ENCODE measurements at places on chromosomes 6 and 20. TPM values are rescaled to one million over a fixed set of nuclear protein-coding genes. Genes with fewer than 3 reads are reported as not detected.

The ZC2HC1B gene
- not detected for total RNA-seq

The C6orf15 gene
- total RNA-seq, result 20.7 TPM

The VWA7 gene
- total RNA-seq, result 3.3 TPM

DNA sequence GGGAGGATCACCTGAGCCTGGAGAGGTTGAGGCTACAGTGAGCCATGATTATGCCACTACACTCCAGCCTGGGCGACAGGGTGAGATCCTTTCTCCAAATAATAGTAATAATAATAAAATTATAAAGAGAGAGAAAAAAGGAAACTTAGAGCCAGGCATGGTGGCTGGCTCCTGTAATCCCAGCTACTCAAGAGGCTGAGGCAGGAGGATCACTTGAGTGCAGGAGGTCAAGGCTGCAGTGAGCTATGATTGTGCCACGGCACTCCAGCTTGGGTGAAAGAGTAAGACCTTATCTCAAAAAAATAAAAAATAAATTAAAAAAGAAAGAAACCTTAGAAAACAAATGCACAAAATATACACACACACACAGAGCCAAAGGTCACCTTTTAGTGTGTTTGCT, 5.2 kb upstream of the SAMHD1 start:
- DNase-seq, result no peak

DNA sequence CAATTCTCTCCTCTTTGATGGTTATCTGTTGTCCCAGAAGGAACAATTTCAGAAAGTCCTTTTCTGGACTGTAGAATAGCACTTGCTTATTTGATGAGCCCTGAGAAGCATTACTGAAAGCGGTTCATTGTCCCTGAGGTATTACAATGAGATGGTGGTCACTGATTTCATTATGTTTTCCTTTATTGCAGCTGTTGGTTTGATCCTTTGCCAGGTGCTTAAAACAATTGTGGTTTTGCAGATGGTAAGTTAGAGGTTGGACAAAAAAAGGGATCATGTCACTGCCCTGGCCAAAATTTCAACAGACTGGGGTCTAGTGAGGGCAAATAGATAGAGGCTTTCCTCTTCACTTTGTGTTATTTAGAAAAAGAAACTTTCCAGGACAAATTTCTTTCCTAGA, 61.9 kb downstream of the ESR1 start:
- no peak for DNase-seq

DNA sequence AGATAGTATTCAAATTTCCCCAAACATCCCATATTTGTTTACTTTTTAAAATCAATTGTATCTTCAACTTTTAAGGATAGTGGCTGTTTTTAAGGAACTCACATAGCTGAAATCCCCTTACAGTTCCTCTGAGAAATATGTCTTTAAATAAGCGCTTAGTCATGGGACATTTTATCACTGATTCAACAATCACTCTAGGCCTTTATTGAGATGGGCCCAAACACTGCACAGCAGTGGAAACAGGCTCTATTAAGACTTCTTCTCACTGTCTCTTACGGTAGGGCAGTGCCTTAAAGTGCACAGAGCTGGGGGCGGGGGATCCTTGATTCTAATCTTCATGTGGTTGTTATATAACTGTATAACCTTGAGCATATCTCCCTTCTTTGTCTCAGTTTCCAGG, 59.8 kb upstream of the RREB1 start:
- no peak for DNase-seq

- DNase-seq, result no peak
Observed at GRCh38 chr6:52304983-52305390, 20.4 kb upstream of the MCM3 start.

DNA sequence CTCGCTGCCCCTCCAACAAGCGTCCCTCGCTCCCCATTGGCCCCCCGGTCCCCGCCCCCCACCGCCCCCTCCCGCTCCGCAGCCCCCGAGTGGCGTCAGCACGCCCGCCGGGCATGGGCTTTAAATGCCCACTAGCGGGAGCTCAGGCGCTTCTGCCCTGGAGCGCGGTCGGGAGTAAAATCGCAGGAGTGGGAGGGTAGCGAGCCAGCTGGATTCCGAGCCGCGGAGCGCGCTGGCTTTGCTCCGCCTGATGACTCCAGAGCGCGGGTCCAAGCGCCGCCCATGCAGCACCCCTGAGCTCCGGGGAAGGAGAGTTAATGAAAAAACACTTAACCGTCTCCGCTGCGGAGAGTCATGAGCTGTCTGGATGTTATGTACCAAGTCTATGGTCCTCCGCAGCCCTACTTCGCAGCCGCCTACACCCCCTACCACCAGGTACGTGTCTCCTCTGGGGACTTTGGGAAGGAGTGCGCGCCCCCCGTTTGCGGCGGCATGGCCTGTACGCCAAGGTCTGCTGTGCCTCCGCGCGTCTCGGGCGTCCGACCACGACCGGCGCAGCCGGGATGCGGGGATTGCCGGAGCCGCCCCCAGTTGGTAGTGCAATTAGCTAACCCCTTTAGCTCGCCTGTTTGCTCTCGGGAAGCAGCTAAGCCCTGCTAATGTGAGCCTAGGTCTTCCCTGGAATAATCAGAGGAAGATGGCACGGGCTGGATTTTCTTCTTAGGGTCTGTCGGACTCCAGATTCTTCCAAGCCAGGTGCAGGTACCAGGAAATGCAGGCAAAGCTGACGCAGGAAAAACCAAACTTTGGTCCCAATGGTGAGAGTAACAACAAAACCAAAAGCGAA, at the start of gene VGLL2:
Gene VGLL2, plus strand, starts transcription at position 149 of the 847 bp plus-strand sequence. Its CDS starts 206 bp downstream, at position 355.
- no peak for DNase-seq

DNA sequence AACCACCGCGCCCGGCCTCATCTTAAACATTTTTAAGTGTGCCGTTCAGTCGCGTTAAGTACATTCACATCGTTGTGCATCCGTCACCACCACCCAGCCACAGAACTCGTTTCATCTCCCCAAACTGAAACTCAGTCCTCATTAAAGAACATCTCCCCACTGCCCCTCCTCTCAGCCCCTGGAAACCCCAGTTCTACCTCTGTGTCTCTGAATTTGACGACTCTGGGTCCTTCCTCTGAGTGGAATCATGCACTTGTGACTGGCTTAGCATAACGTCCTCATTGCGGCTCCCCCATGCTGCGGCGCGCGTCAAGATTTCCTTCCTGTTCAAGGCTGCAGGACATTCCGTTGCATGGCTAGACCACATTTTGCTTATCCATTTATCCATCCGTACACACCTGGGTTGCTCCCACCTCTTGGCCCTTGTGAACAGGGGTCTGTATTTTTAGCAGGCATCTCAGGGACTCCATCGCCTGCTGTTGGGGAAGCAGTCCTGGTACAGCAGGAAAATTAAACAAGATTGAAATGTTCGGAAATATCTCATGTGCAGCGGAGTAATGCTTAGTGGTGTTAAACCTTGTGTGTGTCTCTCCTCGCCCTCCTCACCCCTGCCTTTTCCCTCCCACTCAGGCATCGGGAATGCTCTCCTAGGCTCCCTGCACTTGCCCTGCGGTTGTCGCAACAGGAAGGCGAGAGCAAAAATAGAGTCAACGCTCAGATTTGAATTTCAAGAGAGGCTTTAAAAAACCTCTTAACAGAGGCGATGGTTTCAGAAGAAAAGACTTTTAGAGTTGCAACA, 127.9 kb downstream of the PXDC1 start:
- DNase-seq, result no peak

The RIN2 gene
- 78.5 TPM for total RNA-seq

- DNase-seq, result no peak
Observed at GRCh38 chr6:165047952-165048351, 261.5 kb downstream of the C6orf118 start.

DNA sequence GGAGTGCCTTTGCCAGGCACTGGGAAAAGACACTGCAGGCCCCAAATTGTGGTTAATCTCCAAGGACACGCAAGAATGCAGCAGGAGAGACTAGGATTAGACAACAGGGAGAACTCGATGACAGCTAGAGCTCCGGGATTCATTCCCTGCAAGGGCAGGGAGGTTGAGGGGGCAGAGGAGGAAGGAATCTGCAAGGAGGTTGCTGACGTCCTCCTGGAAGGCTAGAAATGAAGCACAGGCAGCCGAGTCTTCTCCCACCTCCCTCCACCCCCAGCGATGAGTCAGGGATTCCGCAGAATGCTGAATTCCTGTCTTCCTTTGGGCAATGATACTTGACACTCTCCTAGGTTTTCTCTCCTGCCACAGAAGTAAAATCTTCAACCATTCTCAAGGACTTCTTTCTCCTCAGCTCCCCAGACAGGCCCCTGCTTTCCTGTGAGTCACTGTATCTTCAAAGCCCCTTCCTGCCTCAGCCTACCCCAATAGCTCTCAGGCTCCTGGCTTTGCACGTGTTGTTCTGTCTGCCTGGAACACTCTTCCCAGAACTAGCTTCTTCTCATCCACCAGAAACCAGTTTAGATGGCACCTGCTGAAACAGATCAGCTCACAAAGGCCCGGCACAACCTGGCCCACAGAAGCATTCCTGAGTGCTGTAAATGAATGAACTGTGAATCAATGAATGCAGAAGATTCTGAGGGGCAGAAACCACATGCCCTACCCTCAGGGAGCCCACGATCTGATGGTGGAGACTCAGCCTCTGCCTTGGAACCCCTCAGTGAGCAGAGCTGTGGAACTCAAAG, 85.6 kb downstream of the MRPL14 start:
- DNase-seq, result peak; percentile 59
